EL (cell line): ENCODE measurements at places on chromosomes 1 and 21.

- DNase-seq: no peak
Measured at GRCh38 chr1:231976231-231976630, 349.6 kb downstream of the DISC1 start.

GRCh38 chr1:207155028-207155427 lies 51.0 kb downstream of the C4BPA start:
- no peak for DNase-seq

DNA sequence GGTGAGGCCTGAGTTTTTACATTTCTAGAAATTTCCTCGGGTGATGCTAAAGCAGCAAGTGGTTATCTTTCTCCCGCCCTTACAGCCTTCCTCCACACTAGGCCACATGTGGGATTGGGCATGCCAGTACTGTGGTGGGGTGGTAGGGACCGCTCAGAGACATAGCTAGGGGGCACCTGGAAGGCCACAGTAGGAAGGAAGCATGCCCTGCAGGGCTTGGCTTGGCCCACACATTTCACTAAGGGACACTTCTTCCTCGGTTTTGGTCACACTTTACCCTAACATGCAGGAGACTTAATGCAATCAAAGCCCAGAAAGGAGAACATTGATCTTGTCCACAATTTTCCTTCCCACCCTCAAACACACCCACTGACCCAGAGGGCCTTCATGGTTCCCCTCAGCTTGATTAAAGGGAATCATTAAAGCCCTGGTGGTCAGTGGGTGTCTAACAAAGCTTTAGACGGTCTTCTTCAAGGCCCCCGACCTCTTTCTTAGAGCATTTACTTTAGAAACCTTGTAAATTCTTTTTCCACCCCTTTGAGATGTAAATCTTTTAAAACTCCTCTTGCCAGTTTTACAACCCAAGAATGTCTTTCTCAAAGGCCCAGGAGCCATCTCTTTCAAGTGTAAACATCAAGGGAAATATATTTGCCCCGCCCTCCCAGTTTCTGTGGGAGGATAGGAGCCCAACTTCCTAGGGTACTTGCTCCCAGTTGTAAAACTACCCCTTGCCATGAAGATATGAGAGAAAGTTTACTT lies 246.4 kb upstream of the PTBP2 start:
- no peak for DNase-seq

- DNase-seq: peak; percentile 14
Measured at GRCh38 chr1:164563721-164564360, 4.9 kb downstream of the PBX1 start.

- no peak for DNase-seq
Measured at GRCh38 chr1:225974454-225974853, 24.7 kb downstream of the SDE2 start.

DNA sequence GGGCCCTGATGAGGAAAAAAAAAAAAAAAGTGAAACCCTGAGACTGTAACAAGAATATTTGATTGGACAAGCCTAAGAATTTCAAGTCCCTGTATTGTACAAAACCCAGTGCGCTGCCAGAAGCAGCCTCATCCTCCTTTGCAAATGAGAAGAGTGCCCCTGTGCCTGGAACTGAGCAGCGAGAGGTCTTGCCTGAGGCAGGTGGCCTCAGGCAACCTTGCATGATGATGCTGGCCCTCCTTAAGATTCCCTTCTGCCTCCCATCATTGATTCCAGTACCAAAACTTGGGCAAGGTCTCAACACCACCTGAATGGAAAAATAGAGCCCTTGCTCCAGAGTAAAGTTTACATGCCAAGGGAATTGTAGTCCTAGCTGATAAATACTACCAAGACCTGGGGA lies 129.6 kb upstream of the RAB4A start:
- no peak for DNase-seq
